Stimulated activated CD4-positive, alpha-beta T cell treated with anti-CD3 and anti-CD28 coated beads, Interleukin-15, amount 100 ng/mL, for 1 hour (primary cell): ENCODE measurements at places on chromosomes 1 and 21.

GRCh38 chr1:51425955-51426354, 93.1 kb downstream of the EPS15 start:
- DNase-seq = no peak

DNA sequence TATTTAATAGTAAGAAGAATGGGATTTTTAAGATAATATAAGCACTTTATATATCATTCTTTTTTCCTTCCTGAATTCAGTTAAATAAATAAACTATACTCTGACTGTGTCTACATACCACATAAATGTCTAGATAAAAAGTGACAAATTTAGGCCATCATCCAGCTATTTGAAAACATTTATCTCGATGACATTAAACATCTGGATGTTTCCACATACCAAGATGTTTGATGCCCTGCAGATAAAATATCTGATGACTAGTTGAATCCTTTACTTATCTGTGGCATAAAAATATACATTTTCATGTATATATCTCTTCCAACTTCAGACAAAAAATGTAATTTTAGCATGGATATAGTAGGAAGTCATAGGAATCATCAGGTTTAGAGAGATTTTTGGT, 348.3 kb downstream of the DPYD start:
- no peak for DNase-seq

DNA sequence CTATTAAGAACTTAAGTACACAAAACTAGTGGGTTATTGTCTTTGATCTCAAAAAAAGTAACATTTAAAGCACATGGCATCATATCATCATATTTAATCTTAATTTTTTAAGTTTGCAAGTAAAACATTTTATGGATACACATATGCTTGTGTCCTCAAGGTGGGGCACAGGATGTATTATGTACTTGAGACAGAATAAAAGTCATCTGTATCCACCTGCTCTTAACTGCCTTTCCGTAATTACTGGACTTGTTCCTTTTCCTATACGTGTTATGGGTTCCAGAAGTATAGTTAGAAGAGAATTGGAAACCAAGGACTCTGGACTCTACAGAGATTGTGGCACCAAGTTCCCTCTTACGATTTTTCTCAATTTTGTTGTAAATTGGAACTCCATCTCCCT, 79.4 kb downstream of the FCRL5 start:
- no peak for DNase-seq

DNA sequence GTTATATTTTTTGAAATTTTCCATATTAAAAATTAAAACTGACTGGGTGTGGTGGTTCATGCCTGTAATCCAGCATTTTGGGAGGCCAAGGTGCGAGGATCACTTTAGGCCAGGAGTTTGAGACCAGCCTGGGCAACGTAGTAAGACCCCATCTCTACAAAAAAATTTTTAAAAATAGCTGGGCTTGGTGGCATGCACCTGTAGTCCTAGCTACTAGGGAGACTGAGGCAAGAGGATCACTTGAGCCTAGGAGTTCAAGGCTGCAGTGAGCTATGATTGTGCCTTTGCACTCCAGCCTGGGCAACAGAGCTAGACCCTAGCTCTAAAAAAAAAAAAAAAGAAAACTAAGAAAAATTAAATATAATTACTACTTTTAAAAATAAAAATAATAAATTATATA, 4.5 kb upstream of the SVBP start:
- DNase-seq = no peak

GRCh38 chr1:118989006-118989815, 1.1 kb upstream of the TBX15 start:
- DNase-seq = no peak

DNA sequence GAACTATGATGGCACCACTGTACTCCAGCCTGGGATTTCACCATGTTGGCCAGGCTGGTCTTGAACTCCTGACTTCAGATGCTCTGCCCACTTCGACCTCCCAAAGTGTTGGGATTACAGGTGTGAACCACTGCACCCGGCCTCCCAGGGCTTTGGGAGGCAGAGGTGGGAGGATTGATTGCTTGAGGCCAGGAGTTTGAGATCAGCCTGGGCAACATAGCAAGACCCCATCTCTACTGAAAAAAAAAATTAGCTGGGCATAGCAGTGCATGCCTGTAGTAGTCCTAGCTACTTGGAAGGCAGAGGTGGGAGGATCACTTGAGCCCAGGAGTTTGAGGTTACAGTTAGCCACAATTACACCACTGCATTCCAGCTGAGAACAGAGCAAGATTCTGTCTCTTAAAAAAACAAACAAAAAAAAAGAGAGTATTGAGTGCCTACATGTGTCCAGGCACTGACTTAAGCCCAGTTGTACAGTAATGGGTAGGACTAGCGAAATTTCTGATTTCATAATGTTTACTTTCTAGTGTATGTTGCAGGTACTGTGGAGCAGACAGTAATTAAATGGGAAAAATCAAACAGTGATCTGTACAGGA, 4.2 kb downstream of the MANEAL start:
- DNase-seq = no peak

- no peak for DNase-seq
Observed at GRCh38 chr1:94719926-94720793, 100.0 kb upstream of the SLC44A3 start.

DNA sequence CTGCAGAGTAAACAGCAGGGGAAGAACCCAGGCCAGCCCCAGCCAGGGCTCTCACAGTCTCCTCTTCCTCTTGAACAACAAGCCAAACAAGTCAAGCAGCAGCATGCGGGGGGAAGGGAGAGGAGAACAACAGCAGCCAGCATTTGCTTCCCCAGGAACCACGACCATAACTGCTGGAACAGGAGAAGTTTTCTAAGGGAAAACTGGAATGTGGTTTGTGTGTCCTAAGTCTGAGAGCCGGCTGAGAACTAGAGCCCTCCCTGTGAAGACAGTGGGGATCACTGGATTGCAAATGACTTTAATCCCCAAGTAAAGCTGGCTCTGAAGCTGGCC, 48.2 kb downstream of the COQ8A start:
- no peak for DNase-seq

DNA sequence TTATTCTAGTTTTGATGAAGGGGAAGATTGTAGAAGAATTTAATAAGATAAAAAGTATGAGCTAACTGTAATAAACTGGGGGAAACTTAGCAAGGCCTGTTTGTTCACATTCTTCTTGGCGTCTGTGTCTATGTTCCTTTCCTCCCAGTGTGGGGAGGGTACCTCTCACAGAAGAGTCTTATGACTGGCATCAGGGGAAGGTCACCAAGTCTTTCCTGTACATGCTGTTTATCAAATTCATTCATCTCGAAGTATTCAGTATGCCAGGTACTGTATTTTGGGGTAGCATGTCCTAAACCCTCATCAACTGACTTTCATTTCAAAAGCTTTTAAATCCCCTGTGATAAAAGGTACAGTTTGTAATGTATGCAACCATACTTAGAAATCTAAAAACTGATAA, 78.4 kb downstream of the HS2ST1 start:
- no peak for DNase-seq

DNA sequence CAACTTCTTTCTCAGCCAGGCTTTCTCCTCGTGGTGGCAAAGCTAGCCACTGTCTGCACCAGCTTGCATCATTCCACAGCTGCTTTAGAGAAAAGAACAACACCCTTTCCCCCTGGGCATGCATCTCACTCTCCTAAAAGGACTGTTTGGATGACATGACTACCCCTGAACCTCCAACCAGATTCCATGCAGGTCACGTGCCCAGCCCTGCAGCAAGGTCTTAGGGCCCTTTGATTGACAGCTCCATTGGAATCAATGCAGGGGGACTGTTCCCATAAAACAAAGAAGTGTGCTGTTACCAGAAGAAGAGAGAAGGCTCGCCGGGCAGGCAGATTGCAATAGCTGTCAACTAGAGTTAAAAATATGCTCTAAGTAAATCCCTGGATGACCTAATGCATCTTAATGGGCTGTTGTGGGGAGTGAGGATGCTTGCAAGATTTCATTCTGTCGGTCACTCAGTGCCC, 24.4 kb downstream of the KCNA2 start:
- no peak for DNase-seq

DNA sequence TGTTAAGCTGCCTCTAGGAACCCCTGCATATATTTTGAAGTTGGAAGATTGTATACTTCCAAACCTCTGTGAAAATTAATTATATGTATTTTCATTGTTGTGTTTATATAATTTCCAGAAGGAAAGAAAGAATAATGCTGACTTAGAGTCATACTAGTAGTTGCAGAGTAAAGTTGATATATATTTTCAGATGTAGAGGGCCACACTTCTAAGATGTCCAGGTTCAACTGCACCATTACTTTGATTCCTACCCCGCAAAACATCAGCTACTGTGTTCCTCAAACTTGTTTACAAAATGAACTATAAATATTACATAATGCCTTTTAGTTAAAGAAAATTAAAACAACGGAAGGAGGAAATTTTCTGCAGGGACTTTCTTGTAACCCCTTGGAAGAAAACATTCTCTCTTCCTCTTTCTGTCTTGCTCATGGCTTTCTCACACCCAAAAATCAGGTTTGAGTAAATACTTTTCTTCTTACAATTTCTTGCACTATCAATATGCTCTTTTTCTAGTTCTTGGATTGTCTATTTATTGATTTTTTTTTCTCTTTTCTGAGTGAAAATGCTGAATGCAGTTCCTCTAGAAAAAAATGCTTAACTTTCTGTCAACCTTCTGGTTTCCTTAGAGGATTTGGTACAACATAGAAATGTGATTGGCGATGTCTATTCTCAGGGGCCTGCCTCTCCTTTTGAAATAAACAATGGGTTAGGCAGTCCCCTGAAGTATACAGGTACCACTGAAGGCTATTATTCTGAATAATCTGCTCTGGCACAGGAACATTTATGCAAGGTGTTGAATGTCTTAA, 867.8 kb downstream of the TTLL7 start:
- no peak for DNase-seq

GRCh38 chr1:173420330-173420806, 56.8 kb upstream of the PRDX6 start:
- no peak for DNase-seq

GRCh38 chr1:47937586-47938254, 59.5 kb downstream of the TRABD2B start:
- no peak for DNase-seq

GRCh38 chr1:26027716-26028489, 6.3 kb downstream of the EXTL1 start:
- DNase-seq = no peak

- no peak for DNase-seq
Observed at GRCh38 chr1:145977016-145977415, 12.5 kb downstream of the POLR3GL start.

DNA sequence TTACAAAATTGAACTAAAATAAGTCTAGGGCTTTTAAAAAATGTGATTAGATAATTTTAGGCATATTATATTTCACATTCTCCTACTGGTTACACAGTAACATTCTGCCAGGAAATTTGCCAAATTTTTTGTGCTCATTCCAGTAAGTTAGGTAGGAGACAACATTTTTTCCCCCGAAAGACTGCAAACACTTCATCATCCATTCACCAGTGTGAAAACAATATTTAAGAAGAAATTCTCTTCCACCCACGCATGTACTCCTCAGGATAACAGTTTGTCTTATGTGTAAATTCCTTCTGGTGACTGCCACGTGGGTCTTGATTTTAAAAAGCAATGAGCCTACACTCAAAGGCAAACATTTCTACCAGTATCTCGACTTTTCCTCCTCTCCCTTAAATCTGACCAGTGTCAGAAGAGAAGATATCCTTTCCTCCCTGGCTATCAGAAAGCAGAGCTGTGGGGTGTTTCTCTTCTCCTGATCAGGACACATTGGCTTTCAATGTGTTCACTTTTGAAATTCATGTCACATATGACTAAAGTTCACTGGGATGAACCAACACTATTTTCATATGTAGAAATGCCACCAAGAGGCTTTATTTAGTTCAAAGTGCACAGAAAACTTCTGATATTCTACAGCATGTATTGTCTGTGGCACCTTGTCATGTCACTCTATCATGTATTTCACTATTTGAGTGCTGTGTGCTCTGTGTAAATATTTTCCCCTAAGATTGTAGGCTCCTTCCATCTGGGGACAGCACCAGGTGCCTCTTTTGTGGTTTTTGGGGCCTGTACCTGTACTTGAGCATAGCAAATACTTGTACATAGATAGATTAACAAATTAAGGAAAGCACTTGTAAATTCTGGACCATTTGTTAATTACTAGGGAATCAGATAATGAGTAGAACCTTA, 38.6 kb downstream of the LHX9 start:
- DNase-seq = no peak

DNA sequence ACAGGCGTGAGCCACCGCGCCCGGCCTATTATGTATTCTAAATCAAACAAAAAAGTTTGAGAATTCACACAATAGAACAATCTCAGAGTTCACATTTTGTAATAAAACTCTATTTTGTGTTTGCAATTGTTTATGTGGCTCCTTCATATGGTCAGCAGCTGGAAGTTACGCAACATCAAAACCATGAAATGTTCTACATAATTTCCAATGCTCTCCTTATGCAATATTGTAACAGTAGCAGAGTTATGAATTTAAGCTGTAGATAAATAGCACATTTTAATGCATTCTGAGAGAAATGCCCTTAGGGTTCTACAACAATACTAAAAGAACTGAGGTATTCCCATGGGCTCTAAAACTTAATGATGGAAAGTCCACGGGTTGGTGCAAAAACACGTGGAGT, 62.3 kb upstream of the COL11A1 start:
- DNase-seq = no peak
